HFFc6 (cell line): ENCODE measurements at places on chromosomes 1 and 21. TPM values are rescaled to one million over a fixed set of nuclear protein-coding genes. Genes with fewer than 3 reads are reported as not detected.

NCSTN gene
- 126 to 150 TPM (median 139 TPM) in 3 replicates for total RNA-seq

RAD54L gene
- 4.0 to 10.9 TPM (median 9.6 TPM) in 3 replicates for total RNA-seq

ERRFI1 gene
- 17.9 to 25.5 TPM (median 20.9 TPM) in 3 replicates for total RNA-seq

BMP8B gene
- total RNA-seq: not detected in 3 replicates

DNA sequence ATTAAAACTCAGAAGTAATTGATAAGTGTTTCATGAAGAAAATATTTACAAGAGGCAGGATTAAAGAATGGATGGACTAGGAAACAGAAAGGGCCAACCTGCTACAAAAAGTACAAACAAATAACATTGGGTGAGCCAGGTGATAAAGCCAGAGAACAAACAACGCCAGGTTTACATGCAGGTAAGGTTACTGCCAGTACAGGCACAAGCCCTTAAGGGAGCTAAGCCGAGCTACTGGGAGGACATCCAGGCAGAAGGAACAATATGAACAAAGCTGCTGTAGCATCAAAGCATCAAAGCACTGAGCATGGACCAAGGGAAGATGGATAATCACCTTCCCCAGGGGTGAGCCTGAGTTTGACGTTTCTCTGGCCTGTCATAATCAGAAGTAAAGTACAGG lies 380.7 kb downstream of the SEC16B start:
- no peak for DNase-seq

DNA sequence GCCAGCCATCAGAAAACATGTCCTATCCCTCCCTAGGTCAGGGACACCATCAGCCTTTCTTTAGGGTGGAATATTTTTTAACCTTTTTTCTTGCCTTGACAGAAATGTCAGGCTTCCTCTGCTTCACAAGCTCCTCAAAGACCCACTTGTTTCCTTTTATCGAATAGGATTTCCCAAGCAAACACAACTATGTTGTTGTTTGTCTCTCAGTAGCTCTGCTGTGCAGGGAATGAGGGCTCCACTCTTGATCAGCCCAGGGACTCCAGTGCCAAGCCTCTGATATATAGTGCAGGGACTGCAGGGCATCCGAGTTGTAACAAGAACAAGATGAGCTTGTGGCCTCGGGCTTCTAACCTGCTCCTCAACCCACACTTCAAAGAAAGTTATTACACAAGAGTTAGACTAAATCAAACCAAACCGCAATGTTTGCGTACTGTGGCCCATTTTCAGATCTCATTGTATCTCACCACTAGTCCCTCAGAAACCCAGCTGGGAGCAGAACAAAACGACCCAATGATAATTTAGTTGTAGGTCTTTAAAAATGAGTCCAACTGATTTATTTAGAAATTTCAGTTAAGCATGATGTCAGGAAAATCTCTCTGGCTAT lies 108.1 kb downstream of the ATG4C start:
- no peak for DNase-seq

- DNase-seq: peak; percentile 60
Observed at GRCh38 chr1:94778808-94779207, 41.3 kb upstream of the SLC44A3 start.

DNA sequence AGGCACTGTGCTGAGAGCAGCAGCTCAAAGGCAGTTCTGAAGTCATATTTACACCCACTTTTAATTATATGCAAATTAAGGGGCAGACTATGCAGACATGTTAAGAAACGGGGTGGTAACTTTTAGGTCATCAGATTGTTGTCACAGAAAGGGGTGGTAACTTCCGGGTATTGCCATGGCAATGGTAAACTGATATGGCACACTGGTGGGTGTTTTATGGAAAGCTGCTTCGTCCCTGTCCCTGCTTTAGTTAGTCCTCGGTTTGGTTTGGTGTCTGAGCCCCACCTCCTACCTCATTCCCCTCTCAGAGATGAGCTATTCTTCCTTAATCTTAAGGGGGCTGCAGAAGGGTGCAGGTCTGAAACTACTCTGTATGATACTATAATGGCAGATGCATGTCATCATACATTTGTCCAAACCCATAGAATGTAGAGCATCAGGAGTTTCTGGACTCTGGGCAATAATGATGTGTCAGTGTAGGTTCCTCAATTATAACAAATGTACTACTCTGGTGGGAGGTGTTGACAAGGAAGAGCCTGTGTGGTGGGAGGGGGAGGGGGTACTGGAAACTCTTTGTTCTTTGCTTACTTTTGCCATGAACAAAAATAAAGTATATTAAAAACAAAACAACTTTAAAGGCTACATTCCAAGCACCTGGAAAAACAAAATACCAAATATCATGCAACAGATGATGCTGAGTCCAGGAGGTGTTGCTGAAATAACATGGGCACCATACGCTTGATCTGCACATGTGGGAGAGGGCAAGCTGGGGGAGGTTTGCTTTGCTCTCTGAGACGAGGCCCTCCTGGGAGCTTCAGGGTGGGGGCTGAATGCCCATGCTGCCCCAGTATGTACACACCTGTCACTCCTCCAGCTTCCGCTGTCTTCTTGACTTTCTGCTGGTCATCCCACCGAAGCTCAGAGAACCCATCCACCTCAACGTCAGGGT lies 6.3 kb downstream of the PARP1 start:
- no peak for DNase-seq

- DNase-seq: peak; percentile 20
Observed at GRCh38 chr21:39182484-39183271, 573 bp downstream of the PSMG1 start.

- no peak for DNase-seq
Observed at GRCh38 chr1:27931184-27931583, 3.6 kb upstream of the SMPDL3B start.

DNA sequence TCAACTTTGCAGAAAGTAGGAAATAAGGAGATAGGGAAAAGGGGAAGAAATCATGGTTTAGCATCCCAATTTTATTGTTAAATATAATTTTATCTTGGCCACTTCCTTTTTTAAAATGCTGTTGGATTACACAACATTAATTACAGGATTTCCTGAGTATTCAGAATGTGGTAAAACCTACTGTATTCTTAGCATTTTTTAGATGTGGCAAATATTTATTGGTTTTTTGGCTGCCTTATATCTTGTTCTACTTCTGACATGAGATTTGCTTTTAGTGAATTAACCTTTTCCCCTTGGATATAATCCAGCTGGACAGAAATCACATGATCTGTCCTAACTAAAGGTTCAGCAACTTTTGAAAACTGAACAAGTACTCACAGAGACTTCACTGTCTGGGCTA lies 104.9 kb downstream of the PTGS2 start:
- DNase-seq: peak; percentile 74

- peak; percentile 27 for DNase-seq
Observed at GRCh38 chr1:202593845-202594244, 116.4 kb downstream of the SYT2 start.

DNA sequence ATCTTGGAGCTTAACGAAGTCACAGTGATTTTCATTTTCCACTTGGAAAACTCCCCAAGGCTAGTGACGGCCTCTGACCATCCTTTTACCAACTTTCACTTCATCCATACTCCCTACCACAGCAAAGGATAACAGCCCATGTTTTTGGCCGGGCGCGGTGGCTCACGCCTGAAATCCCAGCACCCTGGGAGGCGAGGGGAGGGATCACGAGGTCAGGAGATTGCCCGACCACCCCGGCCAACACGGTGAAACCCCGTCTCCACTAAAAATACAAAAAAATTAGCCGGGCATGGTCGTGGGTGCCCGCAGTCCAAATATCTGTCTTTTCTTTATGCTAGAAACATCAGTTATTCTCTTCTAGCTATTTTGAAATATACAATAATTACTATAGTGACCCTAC lies 7.3 kb downstream of the ASPM start:
- no peak for DNase-seq

GRCh38 chr1:234658138-234658537 lies 48.2 kb upstream of the IRF2BP2 start:
- peak; percentile 46 for DNase-seq

- DNase-seq: no peak
Observed at GRCh38 chr1:153991151-153991630, 629 bp downstream of the RPS27 start.
